Activated CD8-positive, alpha-beta memory T cell treated with anti-CD3 and anti-CD28 coated beads for 24 hours (primary cell): ENCODE measurements at places on chromosomes 4 and X.

DNA sequence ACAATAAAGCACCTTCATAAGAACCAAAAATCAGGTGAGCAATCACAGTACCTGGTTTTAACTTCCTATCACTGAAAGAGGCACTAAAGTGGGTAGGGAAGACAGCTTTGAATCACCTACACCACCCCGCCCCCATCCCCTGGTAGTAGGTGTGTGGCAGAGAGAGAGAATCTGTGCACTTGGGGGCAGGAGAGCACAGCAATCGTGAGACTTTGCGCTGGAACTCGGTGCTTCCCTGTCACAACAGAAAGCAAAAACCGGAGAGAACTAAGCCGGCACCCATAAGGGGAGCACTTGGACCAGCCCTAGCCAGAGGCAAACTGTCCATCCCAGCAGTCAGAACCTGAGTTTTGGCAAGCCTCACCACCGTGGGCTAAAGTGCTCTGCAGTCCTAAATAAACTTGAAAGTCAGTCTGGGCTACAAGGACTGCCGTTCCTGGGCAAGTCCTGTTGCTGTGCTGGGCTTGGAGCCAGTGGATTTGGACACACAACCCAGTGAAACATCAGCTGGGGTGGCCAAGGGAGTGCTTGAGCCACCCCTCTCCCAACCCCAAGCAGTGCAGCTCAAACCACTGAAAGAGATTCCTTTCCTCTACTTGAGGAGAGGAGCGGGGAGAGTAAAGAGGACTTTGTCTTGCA lies 32.1 kb downstream of the NDUFB11 start:
- peak; percentile 30 for DNase-seq

GRCh38 chrX:110172215-110172614 lies 145.7 kb downstream of the AMMECR1 start:
- DNase-seq: no peak

DNA sequence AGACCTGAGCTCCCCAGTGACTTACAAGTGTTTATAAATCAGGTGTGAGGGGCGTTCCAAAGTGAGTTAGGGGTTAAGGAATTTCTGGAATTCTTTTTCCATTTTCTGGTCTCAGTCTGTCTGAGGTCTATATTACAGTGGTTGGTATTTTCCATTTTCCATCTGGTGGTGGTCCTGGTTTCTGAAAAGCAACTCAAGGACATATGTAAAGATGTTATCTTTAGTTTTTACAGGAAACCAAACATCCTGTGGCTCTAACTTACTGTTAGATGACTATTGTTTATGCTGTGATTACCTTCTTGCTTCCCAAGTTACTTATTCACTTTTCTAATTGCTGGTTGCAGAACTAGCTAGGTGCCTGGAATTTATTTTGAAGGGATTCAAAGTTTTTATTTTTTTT lies 53.5 kb upstream of the IL21 start:
- no peak for DNase-seq

DNA sequence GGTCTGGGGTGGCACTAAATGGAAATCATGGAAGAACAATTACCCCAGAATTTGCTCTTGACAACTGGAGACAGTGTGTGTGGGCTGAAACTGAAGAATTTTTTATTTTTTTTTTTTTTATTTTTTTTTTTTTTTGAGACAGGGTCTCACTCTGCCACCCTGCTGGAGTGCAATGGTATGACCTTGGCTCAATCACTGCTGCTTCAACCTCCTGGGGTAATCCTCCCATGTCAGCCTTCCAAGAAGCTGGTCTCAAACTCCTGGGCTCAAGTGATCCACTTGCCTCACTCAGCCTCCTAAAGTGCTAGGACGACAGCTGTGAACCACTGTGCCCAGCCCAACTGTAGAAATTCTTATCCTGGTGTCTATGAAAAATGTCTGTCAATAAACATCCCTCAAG lies 127.9 kb upstream of the MAP3K15 start:
- DNase-seq: no peak
